Activated T-helper 1 cell treated with anti-CD3 and anti-CD28 coated beads, Interleukin-2, amount 50 U/mL, for 16 hours (primary cell): ENCODE measurements at places on chromosomes 7 and 10.

DNA sequence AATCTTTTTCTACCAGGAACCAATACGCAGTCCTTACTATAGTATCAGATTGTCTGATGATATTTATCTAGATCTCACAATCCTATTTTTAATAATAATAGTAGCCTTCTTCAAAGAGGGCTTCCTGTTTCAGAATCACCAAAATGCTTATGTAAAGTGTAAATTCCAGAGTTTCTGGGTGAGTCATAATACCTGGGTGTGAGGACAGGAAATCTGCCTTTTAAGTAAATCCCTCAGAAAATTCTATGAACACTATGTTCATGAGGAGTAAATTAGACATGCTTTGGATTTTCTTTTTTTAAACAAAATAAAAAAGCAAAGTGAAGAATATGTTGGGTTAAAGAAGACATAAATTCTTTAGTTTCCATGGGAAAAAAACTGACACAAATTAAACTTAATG, 20.5 kb downstream of the DKK1 start:
- no peak for DNase-seq

GRCh38 chr10:112984756-112985155, 34.7 kb downstream of the TCF7L2 start:
- no peak for DNase-seq

- no peak for DNase-seq
Measured at GRCh38 chr10:69359594-69359993, 57.1 kb downstream of the TACR2 start.

GRCh38 chr7:3950249-3950648, 649.2 kb downstream of the SDK1 start:
- DNase-seq = no peak

DNA sequence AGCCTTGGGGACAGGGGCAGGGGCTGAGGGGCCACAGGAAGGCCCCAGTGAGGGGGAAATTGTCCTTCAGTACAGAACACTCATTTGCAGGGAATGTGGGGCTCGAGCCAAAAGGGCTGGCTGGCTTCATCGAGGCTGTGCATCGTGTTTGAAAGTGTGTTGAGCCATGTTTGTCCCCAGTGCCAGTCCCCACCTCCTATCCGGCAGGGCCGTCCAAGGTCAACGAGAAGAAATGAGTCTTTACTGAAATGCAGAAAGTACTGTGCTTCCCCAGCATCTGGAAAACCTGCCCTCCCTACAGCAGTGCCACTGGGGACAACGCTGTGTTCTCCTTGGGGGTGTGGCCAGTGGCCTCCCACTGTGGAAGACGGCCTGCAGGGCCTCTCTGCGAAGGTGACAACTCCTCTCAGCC, 214.1 kb downstream of the KLF6 start:
- no peak for DNase-seq

- DNase-seq = no peak
Measured at GRCh38 chr7:51543801-51544553, 227.4 kb upstream of the COBL start.

- no peak for DNase-seq
Measured at GRCh38 chr10:45058580-45058979, 57.9 kb downstream of the ZNF22 start.

DNA sequence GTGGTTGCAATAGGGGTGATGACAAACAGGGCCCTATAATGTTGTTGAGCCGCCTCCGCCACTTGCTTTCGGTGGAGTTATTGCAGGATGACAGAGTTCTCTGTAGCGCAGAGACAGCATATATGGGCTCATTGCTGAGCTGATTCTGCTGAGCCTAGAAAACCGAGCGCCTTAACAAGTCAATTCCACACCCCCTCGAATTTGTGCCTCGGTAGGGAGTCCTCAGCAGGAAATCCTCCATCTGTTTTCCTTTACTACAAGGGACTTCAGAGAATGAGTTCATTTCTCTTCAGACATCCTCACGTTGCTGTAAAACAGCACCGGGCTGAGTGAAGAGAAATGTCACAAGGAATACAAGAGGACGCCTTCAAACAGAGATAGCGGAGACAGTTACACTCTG, 90.7 kb upstream of the KIAA1217 start:
- DNase-seq = no peak

DNA sequence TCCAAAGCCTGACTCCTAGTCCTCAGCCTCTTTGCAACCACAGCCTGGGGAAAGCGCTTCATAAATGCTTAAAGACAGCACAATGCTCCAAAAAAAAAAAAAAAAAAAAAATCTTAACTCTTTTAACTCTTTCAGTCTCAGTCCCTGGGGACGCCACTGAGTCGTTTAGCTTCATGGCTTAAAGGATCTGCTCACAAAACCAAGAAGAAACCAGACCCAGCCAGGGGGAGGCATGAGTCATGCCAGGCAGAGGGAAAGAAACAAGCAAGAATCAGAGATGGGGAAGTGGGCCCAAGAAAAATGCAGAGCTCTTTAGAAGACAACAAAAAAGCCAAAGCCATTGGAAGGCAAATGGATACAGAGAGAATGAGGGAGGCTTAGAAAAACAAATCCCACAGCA, 32.5 kb upstream of the DOCK1 start:
- no peak for DNase-seq

- DNase-seq = no peak
Measured at GRCh38 chr10:23656735-23657134, 217.9 kb downstream of the OTUD1 start.

DNA sequence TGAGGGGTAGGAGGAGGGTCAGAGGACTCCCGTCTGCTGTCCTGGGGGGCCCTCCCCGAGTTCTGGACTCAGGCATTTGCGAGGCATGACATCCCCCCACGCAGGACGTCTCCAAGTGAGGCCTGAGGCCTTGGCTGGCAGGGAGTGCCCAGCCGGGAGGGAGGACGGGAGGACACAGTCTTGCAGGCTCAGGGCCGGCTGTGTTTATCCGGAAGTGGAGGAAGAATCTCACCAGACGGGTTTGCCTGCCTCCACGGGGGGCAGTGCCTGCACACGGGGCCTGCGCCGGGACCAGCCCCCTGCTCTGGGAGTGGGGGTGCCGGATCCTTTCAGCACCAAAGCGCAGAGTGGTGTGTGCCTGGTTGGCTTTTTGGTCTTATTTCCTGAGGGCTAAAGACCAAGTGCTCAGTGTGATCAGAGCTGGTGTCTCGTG, 10.9 kb downstream of the PWWP2B start:
- DNase-seq = no peak

DNA sequence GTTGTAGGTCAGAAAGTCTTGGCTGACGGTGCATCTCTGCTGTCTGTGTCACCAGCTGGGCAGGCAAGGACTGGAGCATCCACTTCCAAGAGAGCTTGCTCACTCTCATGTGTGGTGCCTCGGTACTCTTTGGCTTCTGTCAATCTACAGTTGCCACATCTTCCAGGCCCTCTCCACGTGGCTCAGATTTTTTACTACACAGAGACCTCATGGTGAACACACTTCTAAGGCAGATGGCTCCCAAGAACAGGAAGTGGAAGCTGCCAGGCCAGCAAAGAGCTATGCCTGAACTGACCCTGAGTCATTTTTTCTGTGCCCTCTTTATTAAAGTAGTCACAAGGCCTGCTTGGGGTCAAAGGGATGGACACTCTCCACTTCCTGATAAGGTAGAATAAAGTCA, 351.5 kb upstream of the AUTS2 start:
- no peak for DNase-seq

DNA sequence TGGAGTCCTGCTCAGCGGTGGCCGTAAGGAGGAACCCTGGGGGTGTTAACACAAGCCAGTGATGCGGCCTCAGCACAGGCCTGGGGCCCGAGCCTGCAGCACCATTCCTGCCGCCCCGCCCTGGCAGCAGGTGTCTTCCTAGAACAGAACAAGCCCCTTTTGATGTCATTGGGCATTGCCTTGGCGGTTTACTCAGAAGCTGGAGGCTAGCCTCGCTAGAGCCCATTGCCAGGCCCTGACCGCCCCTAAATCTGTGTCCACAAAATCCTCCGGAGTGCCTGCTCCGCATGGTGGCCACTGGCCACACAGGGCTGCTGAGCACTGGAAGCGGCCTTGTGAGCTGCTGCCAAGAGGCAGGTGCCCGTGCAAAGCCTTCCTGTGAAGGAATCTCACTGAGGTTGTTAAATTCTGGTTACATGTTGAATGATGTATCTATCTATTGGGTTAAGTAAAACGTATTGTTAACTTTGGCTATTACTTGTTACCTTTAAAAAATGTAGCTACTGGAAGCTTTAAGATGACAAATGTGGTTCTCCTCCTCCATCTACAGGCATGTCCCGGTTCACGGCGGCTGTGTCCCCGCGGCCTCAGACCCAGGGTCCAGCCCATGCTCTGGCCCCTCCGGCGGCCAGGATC, 1.2 kb upstream of the INPP5A start:
- no peak for DNase-seq
